ENCODE measurements at places on chromosomes 11 and 22.

GRCh38 chr11:126190792-126191191 is 20.7 kb downstream of the RPUSD4 start:
- no peak for DNase-seq

- no peak for DNase-seq
Measured at GRCh38 chr11:42055606-42056005, 596.2 kb upstream of the LRRC4C start.

DNA sequence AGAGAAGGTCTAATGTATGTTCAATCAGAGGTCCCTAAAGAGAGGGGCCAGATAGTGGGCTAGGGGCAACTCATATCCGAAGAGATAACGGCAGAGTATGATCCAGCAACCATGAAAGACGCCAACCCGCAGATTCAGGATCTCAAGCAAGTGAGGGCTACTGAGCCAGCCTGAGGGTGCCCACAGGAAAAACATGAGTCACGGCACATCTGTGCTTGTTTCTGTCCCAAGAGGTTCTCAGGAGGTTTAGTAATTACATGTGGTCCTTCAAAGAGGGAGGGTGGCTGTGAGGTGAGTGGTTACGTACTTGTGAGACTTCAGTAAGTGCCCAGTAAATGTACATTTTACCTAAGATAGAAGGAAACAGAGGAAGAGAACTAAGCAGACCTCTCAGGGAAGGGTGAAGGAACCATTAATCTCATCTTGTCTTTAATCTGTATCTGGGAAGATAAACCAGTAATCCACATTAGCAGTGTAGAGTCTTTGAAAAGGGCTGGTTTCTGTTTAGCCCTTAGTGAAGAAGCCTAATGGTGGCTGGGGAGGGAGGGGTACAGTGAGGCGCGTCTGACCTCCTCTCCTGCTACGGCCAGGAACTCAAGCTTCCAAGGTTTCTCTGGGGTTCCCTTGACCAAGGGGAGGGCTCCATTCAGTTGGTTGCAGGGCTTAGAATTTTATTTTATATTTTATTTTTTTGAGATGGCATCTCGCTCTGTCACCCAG is 10.2 kb downstream of the SIRT3 start:
- no peak for DNase-seq

DNA sequence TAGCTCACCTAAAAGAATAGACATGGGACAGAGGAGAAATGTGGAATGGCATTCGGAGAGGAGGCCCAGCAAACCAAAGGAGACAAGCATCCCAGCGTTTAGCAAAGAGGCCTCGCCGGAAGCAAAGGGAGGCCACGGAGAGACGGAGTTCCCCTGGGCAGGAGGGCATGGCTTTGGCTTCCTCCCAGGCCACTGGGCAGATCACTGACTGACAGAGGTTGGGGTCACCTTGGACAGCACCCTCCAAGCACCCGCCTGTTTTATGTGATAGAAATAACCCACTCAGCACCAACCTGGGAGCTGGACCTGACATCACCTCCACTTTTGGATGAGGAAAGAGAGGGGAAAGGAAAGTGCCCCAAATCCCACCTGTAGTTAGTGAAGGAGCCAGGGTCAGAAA is 434.1 kb downstream of the BRD1 start:
- no peak for DNase-seq

DNA sequence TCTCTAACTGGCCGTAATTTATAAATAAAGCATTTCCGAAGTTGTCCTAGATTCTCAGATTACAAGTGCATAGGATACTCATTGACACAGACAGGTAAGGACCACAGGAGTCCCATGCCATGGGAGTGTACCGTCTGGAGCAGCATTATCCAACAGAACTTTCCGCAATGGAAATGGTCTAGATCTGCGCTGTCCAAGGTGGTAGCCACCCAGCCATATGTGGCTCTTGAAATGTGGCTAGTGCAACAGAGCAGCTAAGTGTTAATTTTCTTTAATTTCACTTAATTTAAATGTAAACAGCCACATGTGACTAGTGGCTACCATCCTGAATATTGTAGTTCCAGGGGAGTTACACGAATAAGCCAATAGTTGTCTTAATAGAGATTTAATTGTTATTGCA is 71.3 kb downstream of the GALNT18 start:
- no peak for DNase-seq

DNA sequence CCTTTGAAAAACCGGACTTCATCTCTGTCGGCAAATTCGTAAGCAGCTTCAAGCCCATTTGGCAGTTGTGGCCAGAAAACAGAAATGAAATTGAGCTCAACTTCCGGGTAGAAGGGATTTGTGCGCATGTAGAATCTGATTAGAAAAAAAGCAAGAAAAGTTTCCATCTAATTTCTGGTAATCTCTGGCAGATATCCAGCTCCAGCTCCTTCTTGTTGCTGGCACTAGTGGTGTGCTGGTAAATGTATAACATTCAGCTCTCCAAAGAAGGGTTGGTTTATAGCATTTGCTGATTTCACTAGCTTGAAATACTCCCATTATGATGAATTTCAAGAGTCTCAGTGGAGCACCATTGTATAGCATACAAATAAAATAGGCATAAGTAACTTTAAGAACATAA is 5.4 kb downstream of the MMP1 start:
- DNase-seq = no peak

DNA sequence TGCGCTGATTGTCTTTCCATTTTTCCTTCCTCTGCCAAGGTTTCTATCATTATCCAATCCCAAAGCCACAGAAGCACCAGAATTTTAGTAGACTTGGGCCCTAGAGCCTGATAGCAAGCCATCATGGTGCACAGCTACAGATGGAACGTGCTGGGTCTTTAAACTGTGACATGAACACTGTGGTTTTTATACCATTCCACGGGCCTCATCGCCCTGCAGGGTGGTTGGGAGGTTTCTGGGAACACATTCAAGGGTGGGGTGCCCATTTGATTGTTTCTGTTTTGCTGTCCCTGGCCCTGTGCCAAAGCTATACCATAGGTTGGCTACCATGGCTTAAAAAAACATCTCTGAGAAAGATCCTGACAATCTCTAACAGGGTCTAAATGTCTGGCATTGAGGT is 151.9 kb downstream of the CACNA1I start:
- DNase-seq = no peak

- DNase-seq = no peak
Measured at GRCh38 chr11:119671561-119672015, 57.4 kb downstream of the NECTIN1 start.

DNA sequence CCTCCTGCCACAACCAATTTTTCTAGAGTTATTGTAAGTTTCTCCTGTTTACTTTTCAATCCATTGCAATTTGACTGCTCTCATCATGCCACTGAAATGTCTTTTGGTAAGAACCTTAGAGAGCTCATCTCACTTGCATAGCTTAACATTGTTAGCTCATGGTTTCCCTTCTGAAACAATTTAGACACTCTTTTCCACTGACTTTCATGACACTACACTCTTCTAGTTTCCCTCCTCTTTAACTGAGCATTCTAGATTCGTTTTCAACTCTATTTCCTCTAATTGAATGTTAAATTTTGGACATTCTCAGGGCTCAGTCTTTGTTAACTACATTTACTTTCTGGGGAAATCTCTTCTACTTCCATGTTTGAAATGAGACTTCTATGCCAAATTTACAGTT is 369.1 kb downstream of the JRKL start:
- DNase-seq = no peak

GRCh38 chr11:75591371-75591770 is 29.3 kb downstream of the SERPINH1 start:
- no peak for DNase-seq

DNA sequence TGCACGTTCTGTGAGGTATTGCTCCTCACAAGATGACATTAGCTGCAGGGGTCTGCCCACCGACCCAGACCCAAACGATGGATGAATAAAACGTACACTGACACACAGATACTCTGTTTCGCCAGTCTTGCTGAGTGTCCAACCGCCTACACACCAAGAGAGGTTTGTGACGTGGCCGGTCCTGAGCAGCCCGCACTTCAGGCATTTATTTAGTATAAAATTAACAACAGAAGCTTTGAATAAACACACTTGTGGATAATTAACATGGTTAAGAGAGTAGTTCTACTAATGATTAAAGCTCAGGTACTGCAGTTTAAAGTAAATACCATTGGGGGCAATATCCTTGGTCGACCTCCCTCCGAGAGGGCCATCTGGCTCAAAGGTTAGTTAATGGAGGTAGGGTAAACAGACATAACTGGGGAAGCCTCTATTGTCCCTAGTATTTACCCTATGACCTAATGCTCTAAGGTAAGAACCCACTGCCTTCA is 75.7 kb downstream of the CCDC83 start:
- DNase-seq = no peak

GRCh38 chr22:49092716-49093115 is 735.0 kb downstream of the BRD1 start:
- DNase-seq = no peak

- DNase-seq = no peak
Measured at GRCh38 chr22:23113847-23114720, 27.7 kb downstream of the RSPH14 start.

GRCh38 chr11:125261588-125261987 is 97.0 kb downstream of the PKNOX2 start:
- no peak for DNase-seq

- DNase-seq = no peak
Measured at GRCh38 chr11:110392056-110392455, 37.7 kb upstream of the FDX1 start.

GRCh38 chr22:47452184-47452583 is 689.7 kb downstream of the TBC1D22A start:
- DNase-seq = no peak

DNA sequence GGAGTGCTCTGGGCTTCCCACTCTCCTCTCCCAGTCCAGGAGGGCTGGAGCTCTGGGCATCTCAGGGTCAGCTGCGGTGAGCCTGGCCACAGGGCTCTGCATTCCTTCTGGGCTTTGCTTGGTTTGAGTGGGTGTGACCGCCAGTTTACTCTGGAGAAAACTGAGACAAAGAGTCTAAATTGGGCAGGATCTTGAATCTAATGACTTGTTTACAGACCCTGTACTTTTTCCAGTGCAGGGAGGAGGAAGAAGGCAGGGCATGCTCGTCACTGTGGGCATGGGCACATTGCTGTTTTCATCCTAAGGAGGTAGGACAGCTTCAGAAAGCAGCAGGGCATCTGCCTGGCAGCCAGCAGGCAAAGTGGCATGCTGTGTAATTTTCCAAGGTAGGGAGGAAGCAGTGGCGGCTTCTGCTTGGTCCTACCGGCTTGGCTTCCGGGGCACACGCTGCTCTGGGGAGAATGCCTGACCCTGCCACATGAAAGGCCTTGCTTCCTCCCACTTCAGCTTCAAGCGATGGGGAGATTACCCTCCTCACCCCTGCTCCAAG is 22.9 kb downstream of the FLI1 start:
- peak; percentile 46 for DNase-seq

DNA sequence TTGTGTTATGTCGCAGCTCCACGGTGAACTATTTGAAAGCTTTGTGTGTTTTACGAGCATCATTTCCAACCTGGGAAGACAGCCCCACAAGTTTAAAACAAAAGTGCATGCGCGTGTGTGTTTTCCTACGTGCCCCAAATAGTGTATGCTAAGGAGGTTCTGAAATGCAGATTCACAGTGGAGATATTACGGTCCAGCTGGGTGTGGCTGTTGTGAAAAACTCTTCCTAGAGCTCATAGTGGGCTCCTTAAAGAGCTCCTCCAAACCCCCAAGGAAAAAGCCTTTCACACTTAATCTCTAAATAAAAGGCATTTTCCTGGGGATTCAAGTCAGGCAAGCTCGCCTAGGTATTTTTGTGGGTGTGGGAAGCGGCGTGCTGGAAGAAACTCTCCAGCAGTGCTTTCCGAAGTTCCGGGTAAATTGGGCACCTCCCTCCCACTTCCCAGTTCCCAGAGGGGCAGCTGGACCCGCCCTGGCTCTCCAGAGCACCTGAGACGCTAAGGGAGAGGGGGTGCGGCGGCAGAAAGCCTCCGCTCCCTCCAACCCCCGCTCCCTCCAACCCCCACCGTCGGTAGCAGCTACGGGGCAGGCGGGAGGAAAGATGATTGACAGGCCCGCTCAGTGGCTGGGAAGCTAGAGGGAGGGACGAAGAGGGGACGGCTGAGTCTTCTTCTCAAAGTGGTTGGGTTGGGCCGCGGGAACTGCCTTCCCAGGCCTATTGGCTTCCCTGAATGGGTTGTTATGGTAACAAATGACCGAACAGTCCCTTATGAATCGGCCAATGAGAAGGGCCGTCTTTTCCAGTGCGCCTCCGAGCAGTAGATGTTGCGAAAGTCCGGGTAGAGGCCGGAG is 561 bp upstream of the PCF11 start:
- DNase-seq = peak; percentile 97

- no peak for DNase-seq
Measured at GRCh38 chr11:121435132-121435531, 17.0 kb upstream of the SORL1 start.

- DNase-seq = peak; percentile 23
Measured at GRCh38 chr22:41217553-41218157, 12.5 kb downstream of the L3MBTL2 start.

DNA sequence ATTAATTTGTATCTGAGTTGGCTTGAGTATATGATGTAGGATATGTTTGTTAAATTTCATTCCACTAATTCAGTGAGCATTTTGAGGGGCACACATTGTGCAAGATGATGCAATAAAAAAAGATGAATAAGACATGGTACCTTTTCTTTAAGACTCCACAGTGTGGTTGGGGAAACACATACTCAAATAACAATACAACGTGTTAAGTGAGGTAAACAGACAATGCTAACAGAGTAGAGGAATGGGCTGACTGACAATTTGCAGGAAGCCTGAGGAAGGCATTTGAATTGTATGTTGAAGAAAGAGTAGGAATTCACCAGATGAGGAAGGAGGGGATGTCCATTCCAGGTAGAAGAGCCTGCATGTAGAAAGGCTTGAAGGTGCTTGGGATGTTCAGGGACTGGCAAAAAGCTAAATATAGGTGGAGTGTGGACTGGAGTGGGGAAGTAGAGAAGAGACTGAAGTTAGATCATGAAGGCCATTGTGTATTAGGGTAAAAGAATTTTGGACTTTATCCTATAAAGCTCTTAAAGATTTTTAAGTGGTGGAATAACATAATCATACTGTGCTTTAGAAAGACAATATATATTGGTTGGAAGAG is 6.8 kb downstream of the RNF169 start:
- no peak for DNase-seq

DNA sequence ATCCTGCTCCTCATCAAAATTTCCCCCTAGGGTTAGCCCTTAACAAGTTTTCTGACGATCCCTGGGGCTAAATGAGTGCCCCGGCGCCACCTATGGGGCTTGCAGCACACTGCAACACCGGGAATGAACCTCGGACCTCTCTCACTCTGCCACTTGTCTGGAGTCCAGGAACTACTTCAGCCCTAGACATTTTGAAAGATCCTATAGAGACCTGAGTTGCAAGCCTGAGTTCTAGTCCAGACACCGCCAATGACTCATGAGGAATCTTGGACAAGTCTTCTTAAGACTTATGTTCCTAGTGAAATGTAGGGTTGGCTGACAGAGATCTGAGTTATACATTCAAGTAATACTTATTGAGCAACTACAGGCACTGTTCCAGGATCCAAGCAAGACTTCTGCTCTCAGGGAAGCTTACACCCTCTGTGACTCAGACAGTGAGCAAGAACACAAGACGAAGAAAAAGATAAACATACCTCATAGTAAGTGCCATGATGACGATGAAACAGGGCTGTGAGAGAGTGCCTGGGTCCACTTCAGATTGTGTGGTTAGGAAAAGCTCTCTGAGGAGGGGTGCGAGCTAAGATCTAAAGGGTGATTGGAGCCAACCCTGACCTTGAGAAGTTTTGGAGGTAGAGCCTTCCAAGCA is 10.2 kb upstream of the STK33 start:
- peak; percentile 11 for DNase-seq

GRCh38 chr22:46000081-46001027 is 23.4 kb upstream of the WNT7B start:
- DNase-seq = no peak

GRCh38 chr22:44999687-45000086 is 10.1 kb downstream of the PHF21B start:
- DNase-seq = no peak
